ENCODE measurements at places on chromosomes 7 and 10.

DNA sequence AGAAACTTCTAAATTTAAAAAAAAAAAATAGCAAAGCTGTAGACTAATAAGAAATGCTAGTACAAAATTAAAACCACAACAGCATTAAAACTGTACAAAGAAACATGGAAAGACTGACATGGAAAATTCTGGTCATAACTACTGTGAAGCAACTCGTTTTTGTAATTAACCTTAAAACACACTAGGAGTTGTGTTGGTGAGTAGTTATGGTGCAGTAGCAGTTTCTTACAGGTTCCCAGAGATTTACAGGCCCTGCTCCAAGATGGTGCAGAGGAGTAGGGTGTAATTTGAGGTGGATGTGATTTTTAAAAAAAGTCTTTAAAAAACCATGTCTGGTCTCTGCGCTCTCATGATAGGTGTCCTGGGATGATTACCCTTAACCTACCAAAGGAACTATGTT lies 31.0 kb downstream of the TNKS2 start:
- no peak for DNase-seq

- peak; percentile 77 for DNase-seq
Measured at GRCh38 chr7:128381161-128381821, 19.8 kb upstream of the PRRT4 start.

- DNase-seq = no peak
Measured at GRCh38 chr10:124032971-124033886, 60.2 kb downstream of the CHST15 start.

GRCh38 chr10:75884808-75885207 lies 453.4 kb downstream of the LRMDA start:
- no peak for DNase-seq

DNA sequence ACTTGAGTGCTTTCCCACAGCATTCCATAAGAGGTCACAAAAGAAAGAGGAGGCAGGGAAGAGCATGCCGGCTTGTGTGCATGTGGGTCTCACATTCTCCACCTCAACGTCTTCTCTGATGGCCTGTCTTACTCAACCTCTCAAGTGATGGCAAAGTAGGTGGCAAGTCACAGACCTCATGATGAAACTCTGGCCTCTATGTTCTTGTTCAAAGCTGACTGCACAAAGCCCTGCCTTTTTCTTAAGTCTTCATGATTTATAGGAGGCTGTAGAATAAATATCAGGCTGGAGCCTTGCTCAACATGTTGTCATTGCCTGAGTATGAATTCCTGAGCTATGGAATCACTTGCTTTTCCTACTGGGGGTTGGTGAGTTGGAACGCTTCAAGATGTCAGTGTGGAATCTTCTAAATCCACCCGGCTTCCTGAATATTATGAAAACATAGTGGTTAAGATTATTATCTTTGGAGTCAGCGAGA lies 213.6 kb upstream of the INHBA start:
- DNase-seq = no peak

- DNase-seq = peak; percentile 61
Measured at GRCh38 chr10:68231106-68231816, 652 bp downstream of the ATOH7 start.

- DNase-seq = no peak
Measured at GRCh38 chr10:71346731-71347130, 27.7 kb downstream of the SLC29A3 start.

DNA sequence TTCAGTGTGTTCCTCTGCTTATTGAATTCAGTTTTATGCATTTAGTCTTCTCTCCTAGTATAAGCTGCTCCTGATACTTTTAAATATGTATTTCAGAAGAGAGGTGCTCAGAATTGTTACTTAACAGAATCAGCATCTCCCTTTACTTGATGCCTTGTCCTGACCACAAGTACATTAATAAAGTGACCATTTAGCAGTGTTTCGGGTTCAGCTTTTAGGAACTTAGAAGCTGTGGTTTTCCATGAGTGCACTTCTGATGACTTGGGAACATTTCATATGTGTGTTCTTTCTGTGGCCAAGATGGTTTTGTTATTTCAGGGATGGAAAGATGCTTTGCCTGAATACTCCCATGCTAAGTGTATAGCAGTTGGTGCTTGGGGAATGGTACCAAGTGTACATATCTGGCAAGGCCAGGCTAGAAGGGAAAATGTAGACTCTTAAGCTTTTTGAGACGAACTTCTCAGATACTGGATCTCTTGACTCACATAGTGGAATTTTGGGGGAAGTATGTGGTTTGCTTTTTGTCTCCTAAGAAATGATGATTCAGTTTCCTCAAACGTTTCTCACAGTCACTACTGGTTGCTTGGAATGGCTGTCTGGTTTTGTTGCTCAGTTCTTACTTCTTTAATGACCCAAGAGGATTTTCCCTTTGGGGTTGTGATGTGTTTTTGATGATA lies 17.2 kb downstream of the SGPL1 start:
- no peak for DNase-seq

- DNase-seq = no peak
Measured at GRCh38 chr10:118383699-118384098, 41.6 kb upstream of the FAM204A start.

DNA sequence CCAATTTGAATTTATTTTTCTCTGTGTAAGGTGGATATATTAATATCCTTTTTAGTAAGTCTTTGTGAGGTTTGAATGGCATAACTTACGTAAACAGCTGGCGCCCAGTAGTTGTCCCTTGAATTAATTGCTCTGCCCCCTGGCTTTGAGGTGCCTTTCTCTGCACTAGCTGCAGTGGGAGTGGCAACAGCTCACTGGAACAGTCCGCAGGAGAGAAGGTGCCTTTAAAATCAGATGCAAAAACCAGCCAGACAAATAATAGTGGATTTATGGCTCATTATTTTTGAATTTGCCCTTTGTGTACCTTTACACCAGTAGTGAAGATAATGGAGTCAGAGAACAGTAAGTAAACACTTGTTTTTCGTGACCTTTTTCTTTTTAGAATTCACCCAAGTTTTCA lies 11.8 kb downstream of the FERD3L start:
- DNase-seq = no peak

DNA sequence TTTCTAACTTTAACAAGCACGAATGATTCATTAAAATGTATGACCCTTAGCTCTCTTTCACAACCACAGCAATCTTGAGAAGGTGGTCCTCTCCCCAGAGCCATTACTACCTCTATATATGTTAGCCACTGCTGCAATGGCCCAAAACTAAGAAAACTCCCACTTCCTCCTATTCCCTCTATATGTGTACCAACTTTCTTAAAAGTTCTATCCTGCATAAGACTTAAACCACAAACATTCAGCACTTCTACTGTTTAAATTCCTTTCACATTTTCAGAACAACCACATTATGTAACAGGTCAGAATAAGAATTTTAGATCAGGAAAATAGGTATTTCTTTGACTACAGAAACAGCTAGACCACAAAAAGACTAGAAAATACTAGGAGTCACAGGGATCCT lies 36.2 kb downstream of the WASL start:
- no peak for DNase-seq

DNA sequence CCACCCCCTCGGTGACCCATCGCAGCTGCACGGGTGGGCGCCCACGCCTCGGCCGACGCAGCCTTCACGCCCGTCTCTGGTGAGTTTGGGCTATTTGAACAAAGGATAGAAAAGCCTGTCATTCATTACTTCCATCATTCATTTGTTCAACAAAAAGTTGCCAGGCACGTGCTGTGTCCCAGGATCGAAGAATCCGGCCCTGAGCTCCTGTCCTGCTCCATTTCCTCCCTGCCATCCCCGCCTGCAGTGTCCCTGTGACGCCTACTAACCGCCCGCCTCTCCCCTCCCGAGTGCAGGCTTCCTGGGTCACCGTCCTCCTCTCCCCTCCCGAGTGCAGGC lies 340.1 kb downstream of the WDR37 start:
- no peak for DNase-seq

- DNase-seq = no peak
Measured at GRCh38 chr7:30799976-30800661, 28.9 kb downstream of the MINDY4 start.

GRCh38 chr7:17682586-17682985 lies 257.7 kb downstream of the SNX13 start:
- no peak for DNase-seq

- no peak for DNase-seq
Measured at GRCh38 chr10:20508921-20509320, 388.2 kb downstream of the NEBL start.
